ENCODE measurements at places on chromosomes 12 and 14. TPM values are rescaled to one million over a fixed set of nuclear protein-coding genes. Genes with fewer than 3 reads are reported as not detected.

HOTAIR gene
- total RNA-seq = not detected

RNASE1 gene
- not detected for total RNA-seq

GPR132 gene
- 15.3 TPM for total RNA-seq

STXBP6 gene
- total RNA-seq = not detected

ITGA5 gene
- total RNA-seq = 18.4 TPM

DNA sequence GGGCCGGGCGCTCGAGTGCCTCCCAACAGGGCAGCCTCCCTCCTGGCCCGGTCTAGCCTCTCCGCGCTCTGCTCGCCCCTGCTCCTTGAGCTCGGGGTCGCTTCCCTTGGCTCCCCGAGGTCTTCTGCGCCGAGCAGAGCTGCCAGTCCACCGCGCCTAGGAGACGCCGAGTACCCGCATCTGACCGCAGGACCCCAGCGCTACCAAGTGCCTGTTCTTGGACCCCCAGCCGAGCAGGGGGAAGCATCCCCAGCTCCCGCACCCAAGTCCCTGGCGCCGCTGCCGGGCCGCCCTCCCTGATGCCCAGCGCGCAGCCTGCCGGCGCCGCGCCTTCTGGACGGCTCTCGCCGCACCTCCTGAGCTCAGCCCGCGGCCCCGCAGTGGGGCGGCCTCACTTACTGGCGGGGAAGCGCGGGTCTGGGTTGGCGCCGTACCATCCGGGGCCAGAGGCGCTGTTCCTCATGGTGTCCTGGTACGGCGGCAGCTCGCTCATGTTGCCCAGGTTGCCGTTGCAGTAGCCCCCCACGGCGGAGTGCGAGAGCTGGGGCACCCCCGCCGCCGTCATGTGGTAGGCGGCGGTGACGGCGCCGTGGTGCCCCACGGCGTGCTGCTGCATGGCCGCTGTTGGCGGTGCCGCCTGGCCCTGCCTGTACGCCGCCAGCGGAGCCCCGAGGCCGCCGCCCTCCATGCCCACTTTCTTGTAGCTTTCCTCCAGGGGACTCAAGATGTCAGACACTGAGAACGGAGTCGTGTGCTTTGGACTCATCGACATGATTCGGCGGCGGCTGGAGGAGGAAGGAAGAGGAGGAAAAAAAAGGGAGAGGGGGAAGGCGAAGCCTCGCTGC, 1.2 kb downstream of the NKX2-1 start:
- no peak for DNase-seq

DNA sequence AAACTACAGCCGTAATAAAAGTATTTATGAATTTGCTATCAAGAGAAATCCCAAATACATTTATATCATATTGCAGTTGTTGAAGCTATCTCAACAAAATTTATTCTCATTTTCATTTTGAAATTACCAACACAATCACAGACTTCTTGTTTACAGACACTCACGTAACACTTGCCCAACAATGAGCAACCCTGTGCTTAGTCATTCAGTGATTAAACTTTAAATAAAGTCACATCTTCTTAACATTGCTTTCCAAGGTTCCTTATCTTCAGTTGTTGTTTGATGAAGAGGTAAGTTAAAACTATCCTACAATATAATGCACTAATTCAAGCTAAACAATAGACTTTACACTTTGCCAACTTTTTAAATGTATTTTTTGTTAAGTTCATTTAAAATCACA, 601.8 kb downstream of the SLC16A7 start:
- no peak for DNase-seq

GRCh38 chr12:9122091-9122609, 6.4 kb upstream of the A2M start:
- DNase-seq = no peak

GRCh38 chr12:124492879-124493808, 74.3 kb downstream of the NCOR2 start:
- DNase-seq = no peak

DNA sequence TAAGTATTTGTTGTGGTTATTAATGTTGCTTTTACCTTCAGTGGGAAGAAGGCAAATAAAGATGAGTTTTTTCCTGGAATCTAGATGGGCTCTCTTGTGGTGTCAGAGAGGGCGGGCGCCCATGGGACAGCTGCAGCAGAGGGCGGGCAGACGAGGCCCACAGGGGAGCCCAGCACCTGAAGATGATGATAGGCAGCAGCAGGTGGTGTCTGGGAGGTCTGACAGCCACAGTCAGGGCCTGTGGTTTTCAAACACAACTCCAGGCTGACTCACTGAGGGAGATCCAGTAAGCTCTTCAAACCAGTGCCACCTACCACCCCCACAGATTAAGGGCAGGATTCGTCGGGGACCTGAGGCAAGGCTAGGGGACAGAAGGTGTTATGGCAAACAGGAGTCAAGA, 42.8 kb downstream of the NKX2-1 start:
- no peak for DNase-seq

GRCh38 chr12:58592475-58593207, 327.7 kb downstream of the LRIG3 start:
- DNase-seq = no peak

DNA sequence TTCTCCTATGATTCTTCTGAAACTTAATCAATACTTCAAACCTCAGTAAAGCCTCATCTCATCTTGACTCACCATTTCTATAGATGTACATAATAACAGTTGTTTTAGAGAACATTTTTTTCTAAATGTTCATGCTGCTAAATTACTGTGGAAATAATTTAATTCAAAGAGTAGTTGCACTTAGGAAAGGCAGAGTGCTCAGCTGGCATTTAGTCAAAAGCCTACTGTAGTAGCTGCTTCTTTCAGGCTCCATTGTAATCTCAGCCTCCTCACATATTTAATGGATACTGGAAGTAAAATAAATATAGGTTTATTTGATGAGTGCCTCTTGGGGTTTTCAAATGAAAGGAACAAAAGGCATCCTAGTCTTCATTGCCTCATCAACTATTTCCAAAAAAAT, 325.0 kb downstream of the CCER1 start:
- no peak for DNase-seq

GRCh38 chr14:53183611-53184010, 30.5 kb upstream of the DDHD1 start:
- DNase-seq = no peak

GRCh38 chr14:37508503-37508902, 86.5 kb downstream of the FOXA1 start:
- DNase-seq = no peak

GRCh38 chr12:6378709-6379472, 3.5 kb upstream of the SCNN1A start:
- no peak for DNase-seq

- DNase-seq = no peak
Measured at GRCh38 chr14:103315351-103315911, 18.6 kb upstream of the EIF5 start.

DNA sequence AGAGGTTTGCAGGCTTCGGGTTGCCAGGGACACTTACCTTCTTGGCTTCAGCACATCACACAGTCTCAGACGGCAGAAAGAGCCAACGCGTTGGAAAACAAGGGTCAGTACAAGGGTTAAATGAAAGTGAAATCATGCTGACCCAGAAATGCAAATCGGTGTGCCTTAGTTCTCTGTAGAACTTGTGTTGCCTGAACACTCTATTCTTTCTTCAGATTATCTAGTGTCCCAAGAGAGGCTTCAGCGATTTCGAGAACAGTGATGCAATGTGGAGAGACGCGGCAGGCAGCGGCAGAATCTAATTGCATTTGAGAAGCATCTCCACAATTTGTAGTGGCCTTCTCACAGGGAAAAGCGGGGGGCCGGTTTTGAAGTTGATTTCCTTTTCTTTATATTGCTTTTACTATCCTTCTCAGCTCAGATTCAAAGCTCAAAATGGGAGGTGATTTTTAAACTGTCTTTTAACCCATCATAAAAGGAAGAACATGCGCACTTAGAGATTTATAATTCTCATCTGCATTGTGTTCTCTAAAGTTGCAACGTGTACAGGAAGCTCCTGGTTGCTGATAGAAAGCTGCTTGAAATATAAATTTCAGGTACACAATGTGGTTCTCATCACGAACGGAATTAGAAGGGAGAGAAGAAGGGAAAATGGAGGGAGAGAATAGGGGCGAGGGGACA, 67.8 kb upstream of the EGLN3 start:
- no peak for DNase-seq

- no peak for DNase-seq
Measured at GRCh38 chr12:28543021-28543890, 353.0 kb downstream of the CCDC91 start.
